ENCODE measurements at places on chromosomes 6 and 20. TPM values are rescaled to one million over a fixed set of nuclear protein-coding genes. Genes with fewer than 3 reads are reported as not detected.
A peak's percentile ranks its signal among the peaks of the same experiment; 100 is the strongest.

- H3K36me3 ChIP-seq: no peaks in the 10 kb centered on the region
- no peak for DNase-seq
- H3K4me1 ChIP-seq: peaks cover 18% of the 10 kb centered on the region
Observed at GRCh38 chr6:82875573-82876185, 190.0 kb downstream of the UBE3D start.

DNA sequence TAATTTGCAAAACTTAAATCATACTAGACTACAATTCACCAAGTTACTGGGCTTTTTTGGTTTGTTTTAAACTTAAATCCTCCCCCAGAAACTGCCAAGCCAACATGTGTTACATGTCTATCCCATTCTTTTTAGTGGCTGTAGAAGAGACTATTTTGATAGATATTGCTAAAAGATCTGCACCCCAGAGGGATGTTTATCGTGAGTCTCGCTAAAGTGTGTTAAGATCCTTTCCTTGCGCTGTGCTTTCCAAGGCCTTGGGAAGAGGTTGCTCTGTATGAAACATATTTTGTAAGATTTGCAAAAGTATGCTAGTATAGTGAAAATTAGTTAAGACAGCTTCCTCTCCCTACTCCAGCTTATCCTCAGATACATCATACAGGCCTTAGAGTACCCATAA lies 63.0 kb downstream of the GPX5 start:
- peak overlapping the region; percentile 47 for H3K4me3 ChIP-seq
- H3K27me3 ChIP-seq: no peaks in the 10 kb centered on the region
- H3K36me3 ChIP-seq: peaks cover 36% of the 10 kb centered on the region
- H3K27ac ChIP-seq: peak overlapping the region; percentile 95
- no peak for DNase-seq

- no peaks in the 10 kb centered on the region for H3K27me3 ChIP-seq
- H3K27ac ChIP-seq: no peak overlapping the region
- DNase-seq: no peak
- no peaks in the 10 kb centered on the region for H3K36me3 ChIP-seq
- H3K4me1 ChIP-seq: peaks cover 11% of the 10 kb centered on the region
Observed at GRCh38 chr6:7669742-7670141, 56.2 kb upstream of the BMP6 start.

Gene SASH1
- total RNA-seq: 12.1 TPM

Measured in Calu3 (cell line).